Skeletal muscle cell (primary cell): ENCODE measurements at places on chromosomes 2 and 18.
A peak's percentile ranks its signal among the peaks of the same experiment; 100 is the strongest.

GRCh38 chr18:11155034-11155759, 5.8 kb upstream of the PIEZO2 start:
- DNase-seq, result no peak

DNA sequence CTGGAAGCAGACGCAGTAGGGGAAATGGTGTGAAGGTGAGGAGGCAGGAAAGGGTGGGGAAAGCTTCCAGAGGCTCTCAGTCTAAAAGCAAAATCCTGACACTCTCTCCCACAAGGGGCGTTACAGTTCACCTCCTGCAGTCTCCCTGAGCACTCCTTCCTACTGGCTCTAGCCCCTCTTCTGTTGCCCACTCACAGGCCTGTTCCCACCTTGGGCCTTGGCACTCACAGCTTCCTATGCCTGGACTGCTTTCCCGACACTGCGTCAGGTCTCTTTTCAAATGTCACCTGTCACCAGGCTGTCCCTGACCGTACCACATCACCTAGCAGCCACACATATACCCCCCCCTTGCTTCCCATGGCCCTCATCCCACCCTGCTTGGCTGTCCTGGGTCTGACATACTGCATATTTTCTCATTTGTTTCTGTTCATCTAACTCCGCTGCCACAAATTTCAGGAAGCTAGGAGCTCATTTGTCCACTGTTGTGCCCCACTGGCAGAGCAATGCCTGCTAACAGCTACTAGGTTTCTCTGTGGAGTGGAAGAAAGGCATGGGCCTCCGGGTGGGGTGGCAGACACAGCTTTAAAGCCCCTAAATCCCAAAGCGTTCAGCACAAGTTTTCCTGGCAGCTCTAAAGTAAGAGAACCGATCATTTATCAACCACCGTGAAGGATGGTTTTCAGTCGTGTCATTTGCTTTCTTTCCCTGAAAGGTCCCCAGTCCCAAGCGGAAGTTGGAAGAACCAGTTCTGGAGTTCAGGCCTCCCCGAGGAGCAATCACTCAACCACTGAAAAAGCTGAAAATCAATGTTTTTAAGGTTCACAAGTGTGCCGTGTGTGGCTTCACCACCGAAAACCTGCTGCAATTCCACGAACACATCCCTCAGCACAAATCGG, 118.8 kb downstream of the ZNF532 start:
- DNase-seq, result no peak

- DNase-seq, result no peak
Observed at GRCh38 chr2:209662021-209662420, 109.6 kb upstream of the UNC80 start.

GRCh38 chr2:151669585-151670081, 64.6 kb downstream of the NEB start:
- no peak for DNase-seq

DNA sequence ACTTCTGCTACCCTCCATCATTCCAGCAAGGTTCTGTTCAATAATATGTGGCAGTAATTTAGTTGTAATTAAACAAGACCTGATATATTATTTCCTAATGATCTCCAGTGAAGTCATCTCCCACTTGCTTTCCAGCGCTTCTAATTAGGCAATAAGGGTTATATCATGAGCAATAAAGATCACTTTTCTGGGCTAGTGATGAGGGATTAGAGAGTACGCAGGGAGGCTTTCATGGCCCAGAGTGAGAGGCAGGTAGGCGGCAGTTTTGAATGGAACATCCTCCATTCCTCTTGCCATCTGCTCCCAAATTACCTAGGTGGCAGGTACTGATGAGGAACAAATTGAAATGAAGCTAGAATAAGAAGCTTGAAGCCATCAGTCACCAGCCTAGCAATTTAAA, 358.1 kb upstream of the SYT4 start:
- DNase-seq, result no peak

GRCh38 chr2:140814141-140814540, 1316.7 kb downstream of the LRP1B start:
- DNase-seq, result no peak

- DNase-seq, result no peak
Observed at GRCh38 chr18:35564795-35565453, 16.6 kb upstream of the GALNT1 start.

- no peak for DNase-seq
Observed at GRCh38 chr2:62724886-62725711, 19.6 kb downstream of the EHBP1 start.

DNA sequence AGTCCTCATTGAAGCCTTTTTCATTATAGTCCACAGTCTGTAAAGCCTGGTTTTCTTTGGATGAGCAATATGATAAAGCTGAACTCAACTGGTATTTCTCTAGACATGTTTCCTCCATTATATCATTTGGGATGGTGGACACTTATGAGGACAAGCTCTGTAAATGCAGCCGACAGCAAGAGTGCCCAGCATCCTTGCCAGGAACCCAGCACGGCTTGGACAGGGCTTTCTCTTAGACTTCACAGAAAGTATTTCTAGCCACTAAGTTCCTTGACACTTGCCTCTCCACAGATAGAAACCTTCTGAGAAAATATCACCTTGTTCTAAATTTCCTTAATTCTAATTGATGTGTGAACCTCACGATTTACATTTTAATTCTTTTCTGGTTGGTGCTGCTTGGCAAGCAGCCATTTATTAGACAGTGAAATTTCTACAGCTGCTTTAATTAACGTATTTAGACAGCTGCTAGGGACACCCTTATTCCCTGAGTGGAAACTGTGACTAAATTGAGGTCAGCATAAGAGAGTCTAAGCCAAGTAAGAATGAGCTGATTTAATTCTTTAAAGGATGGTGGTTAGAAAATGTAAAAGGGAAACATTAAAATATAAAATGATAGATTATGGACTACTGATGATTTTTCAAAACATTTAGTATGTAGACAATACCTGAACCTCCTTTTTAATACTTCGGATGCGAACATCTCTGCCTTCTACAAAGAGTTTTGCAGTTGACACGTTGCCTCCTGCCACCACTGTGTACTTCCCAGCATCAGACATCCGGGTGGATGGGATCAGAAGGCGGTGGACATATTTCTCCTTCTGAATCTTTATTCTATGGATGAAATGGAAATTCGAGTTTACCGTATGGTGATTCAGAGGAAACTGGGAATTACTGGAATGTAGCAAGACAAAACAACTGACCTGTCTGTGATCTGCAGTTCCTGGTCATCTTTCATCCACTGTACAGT, 39.8 kb downstream of the TTN start:
- no peak for DNase-seq

- DNase-seq, result no peak
Observed at GRCh38 chr2:2083113-2083758, 247.8 kb downstream of the MYT1L start.

GRCh38 chr18:35422237-35422636, 45.1 kb upstream of the ZNF396 start:
- DNase-seq, result no peak

- no peak for DNase-seq
Observed at GRCh38 chr18:43420950-43421349, 143.7 kb upstream of the SYT4 start.

DNA sequence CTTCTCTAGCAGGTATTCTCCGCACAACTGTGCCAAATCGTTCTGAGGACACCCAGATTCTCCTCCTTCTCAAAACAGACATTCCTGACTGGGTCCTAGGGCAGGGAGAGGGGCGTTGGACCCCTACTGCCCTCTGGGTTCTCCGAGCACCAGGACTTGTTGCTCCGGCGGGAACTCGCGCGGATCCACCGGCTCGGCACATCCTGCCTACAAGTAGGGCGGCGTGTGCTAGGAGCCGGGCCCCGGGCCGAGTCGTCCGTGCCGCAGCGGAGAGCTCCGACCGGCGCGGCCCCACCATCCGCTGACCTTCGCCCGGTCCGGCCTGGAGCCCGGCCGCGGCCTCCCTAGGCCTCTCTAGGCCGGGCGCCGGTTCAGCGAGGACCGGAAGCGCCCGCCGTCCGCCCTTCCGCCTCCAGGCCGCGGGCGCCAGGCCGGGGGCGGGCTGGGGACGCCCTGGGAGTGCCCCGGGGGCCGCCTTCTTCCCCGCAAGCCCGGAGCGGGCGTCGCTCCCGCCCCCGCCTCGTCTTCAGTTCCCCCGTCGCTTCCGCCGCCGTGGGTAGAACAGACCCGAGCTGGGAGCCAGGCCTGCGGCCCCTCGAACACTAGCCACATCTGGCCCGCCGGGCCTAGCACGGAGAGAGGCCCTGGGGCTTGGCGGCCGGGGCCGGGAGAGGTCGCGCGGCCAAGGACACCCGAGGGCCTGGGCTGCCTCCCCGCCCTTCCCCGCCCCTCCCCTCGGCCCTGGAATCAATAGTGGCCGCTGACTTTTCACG, 7.6 kb upstream of the ONECUT2 start:
- DNase-seq, result no peak

DNA sequence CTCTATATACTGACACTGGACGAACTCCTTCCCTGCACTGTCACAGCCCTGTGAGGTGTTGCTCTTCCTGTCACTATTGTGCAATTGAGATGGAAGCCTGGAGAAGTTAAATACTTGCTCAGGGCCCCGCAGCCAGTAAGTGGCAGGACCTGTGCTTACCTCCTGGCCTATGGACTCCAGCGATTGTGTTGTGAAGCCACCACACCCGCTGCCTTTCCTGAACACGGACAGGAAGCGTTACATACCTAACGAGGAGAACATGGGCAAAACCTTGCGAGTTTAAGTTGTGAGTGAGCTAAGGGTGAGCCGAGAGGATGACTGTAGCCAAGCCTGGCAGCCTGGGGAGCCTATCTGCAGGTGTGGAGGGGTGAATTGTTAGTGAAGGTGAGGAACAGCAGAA, 26.1 kb downstream of the RAB31 start:
- no peak for DNase-seq

DNA sequence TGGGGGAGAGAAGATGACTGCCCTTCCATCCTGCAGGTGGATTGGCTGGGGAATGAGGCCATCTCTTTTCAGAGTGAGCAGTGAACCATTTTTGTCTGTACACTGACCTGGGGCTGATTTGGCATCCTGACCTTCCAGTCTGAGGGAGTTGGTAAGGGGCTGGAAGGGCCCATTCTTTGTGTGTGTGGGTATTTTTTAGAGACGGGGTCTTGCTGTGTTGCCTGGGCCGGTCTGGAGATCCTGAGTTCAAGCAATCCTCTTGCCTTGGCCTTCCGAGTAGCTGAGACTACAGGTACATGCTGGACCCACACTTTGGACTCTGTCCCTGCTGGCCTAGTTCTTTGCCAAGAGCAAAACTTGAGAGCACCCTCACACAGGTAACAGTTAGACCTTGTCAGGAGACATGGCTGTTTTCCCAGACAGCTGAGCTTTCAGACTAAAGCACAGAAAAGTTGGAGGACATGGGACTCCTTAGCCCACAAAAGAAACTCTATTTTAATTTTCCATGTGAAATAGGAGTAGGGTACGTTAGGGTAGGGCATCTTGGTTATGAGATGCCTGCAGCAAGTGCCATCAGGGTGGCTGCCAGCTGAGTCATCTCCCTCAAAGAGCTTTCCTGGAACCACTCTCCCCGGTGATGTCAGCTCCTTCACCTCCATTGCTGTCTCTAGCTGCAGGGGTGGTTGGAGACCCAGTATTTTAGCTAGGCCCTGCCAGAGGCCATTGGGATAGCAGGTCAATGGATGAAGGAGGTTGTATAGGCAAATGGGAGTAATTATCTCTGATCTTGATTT, 60.7 kb downstream of the DGKD start:
- DNase-seq, result no peak

- DNase-seq, result no peak
Observed at GRCh38 chr2:226845386-226846116, 9.7 kb downstream of the RHBDD1 start.

GRCh38 chr2:138931284-138932256, 151.4 kb upstream of the NXPH2 start:
- DNase-seq, result no peak

- peak; percentile 92 for DNase-seq
Observed at GRCh38 chr2:60515721-60516226, 37.7 kb downstream of the BCL11A start.

DNA sequence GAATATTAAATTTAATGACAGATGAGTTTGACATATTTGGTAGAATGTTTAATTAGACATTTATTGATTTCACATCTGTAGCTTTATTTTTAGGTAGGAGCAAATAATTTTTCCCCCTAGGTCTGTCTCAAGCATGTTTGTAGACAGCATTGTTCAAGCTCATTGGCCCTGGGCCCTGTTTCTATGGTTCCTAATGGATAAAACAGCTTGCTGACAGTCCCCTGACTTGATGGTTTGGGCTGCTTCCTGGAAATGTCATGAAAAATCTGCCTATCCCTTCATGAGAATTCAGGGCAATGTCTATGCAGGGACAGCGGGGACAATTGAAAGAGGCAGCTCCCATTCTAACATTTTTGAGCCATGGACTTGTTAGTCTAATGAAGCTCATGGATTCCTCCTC, 14.6 kb upstream of the MEP1B start:
- DNase-seq, result no peak

- DNase-seq, result no peak
Observed at GRCh38 chr2:178344121-178344520, 106.9 kb downstream of the PRKRA start.

- DNase-seq, result no peak
Observed at GRCh38 chr2:71664161-71664560, 210.8 kb downstream of the DYSF start.

- peak; percentile 56 for DNase-seq
Observed at GRCh38 chr2:192146069-192147015, 48.4 kb downstream of the TMEFF2 start.

- DNase-seq, result peak; percentile 43
Observed at GRCh38 chr18:12520442-12520992, 112.8 kb downstream of the PRELID3A start.

DNA sequence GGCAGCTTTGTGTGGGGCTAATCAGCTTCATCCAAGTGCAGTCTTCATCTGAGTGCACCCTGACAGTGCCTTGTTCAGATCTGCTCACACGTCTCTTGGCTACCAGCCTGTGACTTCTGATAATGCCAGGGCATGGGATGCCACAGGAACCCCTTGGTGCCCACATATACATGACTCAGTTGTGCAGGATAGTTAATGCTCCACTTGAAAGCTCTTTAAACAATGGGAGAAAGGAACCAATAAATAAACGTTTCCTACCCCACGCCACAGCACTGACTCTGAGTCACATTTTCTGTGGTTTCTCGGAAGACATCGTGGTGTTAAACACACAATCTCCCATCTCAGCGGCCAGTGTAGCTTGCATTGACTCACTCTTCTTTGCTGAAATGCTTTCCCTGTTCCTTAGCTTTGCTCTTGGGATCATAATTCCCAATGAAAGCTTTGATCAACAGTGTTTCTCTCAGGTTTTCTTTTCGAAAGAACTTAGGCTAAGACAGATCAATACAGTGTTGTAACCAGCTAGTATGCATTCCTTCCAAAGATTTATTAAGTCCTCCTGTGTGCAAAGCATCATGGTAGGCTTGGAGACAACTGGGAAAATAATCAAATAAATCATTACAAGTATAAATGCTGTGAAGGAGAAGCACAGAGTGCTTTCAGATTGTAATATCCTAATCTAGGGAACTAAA, 142.0 kb downstream of the COPS8 start:
- DNase-seq, result peak; percentile 85

DNA sequence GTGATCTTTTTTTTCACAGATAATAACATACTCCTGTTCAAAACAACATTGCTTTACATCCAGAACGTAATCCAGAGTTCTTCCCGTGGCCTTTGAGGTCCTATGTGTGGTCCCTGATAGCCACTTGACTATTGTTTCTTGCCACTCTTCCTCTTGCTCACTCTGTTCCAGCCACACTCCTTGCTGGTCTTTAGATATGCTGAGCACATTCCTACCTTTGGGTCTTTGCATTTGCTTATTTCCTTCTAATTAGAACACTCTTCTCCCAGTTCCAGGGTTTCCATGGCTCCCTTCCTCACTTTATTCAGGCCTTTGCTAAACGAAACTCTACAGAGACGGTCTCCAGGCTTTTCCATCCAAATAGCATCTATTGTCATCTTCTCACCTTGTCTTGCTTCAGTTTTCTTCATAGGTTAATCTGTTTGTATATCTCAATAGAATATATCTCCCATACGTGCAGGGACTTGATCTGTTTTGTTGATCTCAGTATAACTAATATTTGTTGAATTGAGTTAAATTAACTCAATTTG, 59.9 kb downstream of the ACSL3 start:
- no peak for DNase-seq
